ENCODE measurements at places on chromosomes 11 and 22.

GRCh38 chr22:45837508-45837907, 139.5 kb downstream of the WNT7B start:
- no peak for DNase-seq

DNA sequence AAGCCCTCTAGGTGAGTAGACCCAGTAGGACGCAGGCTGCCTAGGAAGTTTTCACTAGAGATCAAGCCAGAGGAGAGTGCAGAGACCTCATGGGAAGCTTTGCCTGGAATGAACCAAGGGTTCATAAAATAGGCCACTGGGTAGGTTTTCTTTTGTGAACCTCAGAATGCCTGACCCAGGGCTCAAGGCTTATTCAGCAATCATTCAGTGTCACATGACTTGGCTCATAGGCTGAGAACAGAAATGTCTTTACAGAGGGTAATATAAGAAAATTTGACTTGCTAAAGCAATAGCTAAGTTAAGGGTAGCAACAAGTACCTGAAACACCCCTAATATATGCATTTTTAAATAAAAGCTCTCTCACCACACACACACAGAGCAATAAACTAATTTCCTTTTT, 132.6 kb downstream of the RAB38 start:
- DNase-seq: no peak

GRCh38 chr11:85934596-85935169, 79.5 kb downstream of the CCDC83 start:
- DNase-seq: no peak

- no peak for DNase-seq
These were observed 21.8 kb upstream of the UPB1 start for GRCh38 chr22:24473284-24473683.

DNA sequence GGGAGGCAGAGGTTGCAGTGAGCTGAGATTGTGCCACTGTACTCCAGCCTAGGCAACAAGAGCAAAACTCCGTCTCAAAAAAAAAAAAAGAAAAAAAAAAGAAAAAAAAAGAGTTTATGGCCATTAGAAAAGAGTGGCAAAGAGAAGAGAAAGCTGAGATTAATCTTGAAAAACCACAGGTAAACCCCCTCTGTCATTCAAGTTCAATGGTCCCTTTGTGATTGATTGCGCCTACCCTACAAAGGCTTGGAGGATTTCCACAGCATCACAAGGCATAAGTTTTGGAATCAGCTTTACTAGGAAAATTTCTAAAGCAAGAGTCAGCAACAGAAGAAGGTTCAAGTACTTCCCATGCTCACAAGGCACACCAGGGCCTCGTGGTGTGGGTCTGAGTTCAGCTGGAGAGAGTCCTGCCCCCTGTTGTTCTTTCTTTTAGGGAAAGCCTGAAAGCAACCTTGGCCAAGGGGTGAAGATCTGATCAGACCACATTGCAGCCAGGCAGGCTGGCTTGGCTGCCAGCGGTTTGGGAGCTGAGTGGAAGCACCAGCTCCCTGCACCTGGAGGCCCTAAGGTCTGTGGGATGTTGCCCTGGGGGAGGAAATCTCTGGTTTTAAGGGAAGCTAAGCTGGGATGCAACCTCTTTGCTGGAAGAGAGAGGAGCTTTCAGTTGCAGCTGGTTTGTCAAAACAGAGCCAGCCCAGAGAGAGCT, 41.8 kb downstream of the SLN start:
- no peak for DNase-seq

DNA sequence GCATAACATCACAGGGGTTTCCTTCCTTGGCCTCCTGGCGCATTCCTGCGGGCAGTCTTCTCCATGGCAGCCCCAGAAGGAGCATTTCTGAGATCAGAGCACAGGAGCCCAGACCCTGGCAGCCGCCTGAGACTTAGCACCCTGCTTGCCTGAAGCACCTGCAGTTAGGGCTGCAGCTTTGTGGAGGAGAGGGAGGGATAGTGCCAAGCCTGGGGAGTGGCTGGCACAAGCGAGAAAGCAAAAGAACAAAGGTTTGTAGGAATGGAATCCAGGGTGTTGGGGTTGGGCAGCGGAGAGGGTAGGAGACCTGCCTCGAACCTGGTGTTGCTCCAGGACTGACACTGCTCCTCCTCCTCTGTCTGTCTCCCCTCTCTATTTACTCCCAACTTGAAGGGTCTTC, 66.9 kb downstream of the SCN3B start:
- no peak for DNase-seq

GRCh38 chr11:79066456-79067351, 374.1 kb downstream of the TENM4 start:
- no peak for DNase-seq

- no peak for DNase-seq
These were observed 46.8 kb downstream of the ATXN10 start for GRCh38 chr22:45718391-45718790.

GRCh38 chr11:114054806-114055205, 4.7 kb upstream of the ZBTB16 start:
- DNase-seq: no peak

DNA sequence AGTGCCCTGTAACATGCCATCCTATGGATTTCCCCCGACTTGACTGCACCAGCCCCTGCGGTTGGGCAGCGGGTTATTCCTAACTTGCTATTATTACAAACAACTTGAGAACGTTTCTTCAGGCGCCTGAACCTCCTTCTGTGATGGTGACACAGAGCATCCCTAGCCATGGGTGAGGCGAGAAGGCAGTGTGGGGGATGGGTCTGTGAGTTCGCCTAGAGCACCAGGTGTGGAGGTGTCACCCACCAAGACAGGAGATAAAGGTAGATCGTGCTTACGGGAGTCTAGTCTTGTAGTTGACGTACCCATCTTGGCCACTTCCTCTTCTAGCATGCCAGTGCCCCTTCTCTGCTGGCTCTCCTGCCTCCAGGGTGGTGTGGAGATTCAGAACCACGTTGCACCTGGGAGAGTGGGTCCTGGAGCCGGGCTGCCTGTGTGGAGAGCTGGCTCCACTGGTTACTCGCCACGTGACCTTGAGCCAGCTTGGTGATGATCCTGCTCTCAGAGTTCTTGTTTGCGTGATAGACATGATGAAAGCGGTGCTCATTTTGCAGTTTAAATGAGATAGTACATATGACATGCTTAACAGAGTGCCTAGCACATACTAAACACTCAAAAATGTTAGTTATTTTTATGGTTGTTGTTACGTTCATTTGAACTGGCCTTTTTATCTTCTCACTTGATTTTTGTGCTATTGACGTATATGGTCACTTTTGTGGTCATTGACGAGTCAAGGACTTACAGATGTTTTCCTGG, 37.8 kb downstream of the TBC1D22A start:
- DNase-seq: peak; percentile 11
